ENCODE measurements at places on chromosomes 16 and 17. TPM values are rescaled to one million over a fixed set of nuclear protein-coding genes. Genes with fewer than 3 reads are reported as not detected.

Gene PPL
- total RNA-seq: 142 TPM

Gene PRSS27
- 19.0 TPM for total RNA-seq

Gene SLC6A4
- 34.7 TPM for total RNA-seq

Gene PIRT
- 0.38 TPM for total RNA-seq

Gene ATMIN
- total RNA-seq: 61.7 TPM

Gene KDM6B
- total RNA-seq: 69.1 TPM

Gene SMIM22
- 7.8 TPM for total RNA-seq

Gene GAS7
- total RNA-seq: 19.5 TPM

Gene ADGRG3
- not detected for total RNA-seq

Gene TMEM106A
- total RNA-seq: 4.4 TPM

Gene NOB1
- total RNA-seq: 52.3 TPM

Measured in type B pancreatic cell (in vitro differentiated cells).